ENCODE measurements at places on chromosomes 5 and 9.

GRCh38 chr5:143896516-143896915 is 84.6 kb downstream of the HMHB1 start:
- no peak for DNase-seq

GRCh38 chr9:77011973-77012821 is 7.3 kb upstream of the FOXB2 start:
- peak; percentile 77 for DNase-seq

- no peak for DNase-seq
These were observed 129.2 kb upstream of the TRPM3 start for GRCh38 chr9:71250581-71250980.

DNA sequence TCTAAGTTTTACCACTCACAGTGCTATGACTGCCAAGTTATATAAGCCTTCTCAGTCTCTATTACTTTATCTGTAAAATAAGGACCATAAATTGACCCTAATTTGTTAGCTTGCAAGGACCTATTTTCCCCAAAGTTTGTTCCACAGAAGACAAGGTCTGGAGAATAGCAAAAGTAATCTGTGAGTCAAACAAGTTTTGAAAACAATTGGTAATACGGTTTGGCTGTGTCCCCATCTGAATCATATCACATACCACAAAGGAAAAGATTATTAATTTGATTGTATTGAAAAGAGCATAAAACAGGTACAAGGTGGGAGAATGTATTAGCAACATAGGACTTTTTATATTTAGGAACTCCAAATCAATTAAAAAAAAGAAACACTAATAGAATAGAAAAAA is 124.0 kb upstream of the TARS1 start:
- no peak for DNase-seq

Measured in DMS53 (cell line).